ENCODE measurements at places on chromosomes 7 and 10.

- no peak for DNase-seq
Measured at GRCh38 chr7:103851357-103851756, 138.1 kb downstream of the RELN start.

DNA sequence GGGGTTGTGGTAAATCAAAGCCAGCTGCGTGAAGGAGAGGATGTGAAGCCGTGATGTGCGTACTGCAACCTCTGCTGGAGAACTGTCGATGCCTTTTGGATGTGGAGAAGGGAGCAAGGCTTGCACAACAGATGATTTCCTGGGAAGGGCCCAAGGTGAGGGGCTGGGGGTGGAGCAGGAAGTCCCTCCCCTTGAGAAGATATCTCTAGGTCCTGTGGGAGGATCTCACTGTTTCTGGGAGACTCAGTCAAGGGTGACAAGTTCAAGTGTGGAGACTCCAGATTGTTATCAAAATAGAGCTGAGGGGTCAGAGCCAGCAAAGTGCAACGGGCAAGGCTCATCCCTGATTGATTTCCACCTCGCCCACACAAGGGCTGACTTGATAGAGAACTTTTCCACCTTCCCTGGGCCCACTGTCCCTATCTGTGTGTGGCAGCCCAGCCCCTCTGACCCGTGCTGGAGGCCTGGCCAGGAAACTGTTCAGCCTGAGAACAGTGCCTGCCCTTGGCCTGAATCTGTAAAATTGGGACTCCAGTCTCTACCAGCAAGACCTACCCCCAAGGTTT is 55.0 kb downstream of the COL13A1 start:
- DNase-seq = no peak

DNA sequence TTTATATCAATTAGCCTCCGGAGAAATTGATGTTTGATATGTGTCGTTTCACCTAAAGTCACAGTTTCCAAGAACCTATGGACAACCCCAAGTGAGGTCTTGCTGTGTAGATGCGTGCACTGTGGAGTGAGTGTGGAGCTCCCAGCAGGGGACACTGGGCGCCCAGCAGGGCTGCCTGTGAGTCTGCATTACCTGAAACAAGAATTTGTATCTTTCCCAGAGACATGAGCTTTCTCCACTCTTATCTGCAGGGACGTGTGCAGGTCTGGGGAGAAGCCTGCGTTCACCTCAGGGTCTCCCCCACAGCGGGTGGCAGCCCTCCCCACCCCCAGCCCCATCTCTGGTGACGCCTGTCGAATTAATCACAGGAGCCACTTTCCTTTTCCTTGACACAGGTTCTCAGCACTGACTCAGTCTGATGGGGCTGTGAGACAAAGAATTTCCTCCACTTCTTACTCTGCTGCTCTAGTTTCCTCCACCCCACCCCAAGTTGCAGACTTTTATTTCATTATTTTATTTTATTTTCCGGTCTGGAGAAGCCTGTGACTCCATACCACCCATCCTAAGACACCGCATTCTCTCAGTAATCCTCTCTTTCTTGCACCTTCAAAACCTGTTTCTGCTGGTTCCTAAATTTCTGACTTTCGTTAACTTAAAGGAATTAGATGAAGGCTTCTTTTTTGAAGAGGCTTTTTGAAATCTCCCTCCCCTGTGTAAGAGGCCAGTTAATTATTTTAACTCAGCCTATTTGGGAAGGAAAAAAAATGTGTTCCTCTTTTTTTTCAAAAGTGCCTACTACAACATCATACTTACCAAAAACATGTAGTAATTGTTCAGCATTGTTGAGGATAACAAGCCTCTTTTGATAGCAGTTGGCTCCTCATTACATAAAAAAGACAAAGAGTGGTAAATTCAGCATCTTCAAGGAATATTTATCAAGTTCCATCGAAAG is 17.0 kb upstream of the INSIG1 start:
- DNase-seq = no peak

GRCh38 chr10:95445223-95445836 is 115.8 kb downstream of the SORBS1 start:
- DNase-seq = no peak

GRCh38 chr7:115631782-115632181 is 398.8 kb downstream of the TFEC start:
- no peak for DNase-seq

DNA sequence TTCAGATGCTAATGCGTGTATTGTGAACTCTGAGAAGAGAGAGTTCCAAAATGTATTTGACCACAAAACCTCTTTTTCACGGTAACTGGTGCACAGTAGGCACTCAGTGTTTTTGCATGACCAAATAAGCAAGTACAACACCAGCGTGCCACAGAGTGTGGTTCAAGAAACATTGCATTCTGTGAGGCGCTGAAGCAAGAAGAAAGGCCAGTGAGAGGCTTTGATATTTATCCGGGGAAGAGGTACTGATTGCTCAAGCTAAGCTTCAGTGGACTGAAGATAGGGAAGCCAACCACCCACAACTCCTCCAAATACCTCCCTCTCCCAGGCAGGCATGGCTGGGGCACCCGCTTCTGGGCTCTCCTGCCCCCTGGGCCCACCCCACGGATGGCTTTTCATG is 611.2 kb downstream of the SDK1 start:
- no peak for DNase-seq

DNA sequence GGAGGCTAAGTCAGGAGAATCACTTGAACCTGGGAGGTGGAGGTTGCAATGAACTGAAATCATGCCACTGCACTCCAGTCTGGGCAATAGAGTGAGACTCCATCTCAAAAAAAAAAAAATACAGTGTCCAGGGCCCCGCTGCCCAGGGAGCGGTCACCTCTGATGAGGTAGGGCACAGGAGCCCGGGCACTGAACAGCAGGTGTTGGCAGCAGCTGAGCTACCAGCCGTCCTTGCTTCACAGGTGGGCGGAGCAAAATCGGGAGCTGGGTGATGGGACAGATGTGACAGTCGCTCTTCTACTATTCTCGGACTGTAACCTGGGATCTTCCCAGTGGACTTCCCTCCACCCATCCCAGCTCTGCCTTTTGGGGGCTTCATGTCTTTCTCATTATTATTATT is 49.4 kb downstream of the GTF2IRD1 start:
- DNase-seq = no peak

DNA sequence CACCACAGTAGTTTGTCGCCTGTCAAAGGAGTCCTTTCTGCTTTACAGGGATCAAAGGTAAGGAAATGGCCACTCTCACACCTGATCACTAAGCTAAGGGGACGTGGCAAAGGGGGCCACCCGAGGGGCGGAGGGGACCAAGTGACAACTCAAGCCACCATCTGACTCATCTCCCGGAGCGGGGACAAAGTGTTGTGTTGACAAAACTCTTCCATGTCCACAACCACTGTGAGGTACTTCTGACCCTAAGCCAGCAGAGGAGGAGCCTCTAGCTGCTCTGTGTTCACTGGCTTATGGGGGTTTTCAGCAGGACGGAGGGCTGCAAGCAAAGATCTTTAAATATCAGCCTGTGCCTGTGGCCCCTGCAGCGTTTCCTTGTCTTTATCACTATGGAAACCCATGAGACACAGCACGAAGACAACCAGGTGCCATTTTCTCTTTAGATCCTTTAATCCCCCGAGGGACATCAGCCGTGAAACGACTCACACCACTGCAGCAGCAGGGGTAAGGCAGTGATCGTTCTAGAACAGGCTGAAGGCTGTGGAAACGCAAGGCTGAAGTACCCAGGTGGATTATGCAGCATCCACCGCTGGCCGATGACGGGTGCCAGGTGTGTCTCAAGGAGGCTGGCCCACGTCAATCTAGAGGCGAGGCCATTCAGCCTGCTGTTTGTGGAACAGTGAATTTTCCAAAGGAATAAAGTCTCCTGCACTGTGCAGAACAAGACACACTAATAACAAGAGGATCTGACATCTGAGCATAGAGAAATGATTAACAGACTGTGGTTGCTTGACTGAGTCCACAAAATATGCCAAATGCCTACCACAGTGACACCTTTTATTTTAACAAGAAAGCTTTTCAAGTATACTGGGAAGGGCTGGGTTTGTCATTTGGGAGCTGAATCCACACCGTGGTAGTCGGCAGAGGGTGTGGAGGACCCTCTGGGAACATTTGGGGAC is 26.6 kb upstream of the DDC start:
- DNase-seq = no peak

GRCh38 chr10:102845352-102845902 is 8.2 kb upstream of the CYP17A1 start:
- no peak for DNase-seq

DNA sequence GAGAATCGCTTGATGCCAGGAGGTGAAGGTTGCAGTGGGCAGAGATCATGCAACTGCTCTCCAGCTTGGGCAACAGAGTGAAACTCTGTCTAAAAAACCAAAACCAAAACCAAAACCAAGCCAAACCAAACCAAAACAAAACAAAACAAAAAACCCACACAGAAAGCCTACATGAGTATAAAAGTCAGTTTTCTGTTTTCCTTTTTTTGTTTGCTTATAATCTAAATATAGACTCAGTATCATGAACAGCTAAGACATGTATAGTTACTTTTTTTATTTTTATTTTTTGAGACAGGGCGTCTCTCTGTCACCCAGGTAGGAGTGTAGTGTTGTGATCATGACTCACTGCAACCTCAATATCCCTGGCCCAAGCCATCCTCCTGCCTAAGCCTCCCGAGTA is 16.8 kb upstream of the MTPN start:
- DNase-seq = no peak

DNA sequence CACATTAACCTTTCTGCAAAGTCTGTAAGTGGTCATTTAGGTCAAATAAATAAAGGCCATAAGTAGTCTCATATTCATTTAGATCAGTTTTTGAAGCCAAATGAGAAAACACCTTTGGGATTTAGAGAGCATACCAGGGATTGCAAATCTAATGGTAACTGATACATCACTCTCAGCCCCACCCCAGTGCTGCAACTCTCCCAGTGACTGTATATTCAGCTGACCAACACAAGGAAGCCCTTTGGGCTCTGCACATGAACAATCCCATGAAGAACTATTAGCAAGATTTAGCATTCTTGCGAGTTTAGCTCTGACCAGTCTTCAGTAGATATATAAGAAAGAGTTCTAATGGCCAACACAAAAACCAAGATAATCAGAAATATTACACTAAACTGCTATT is 252.3 kb downstream of the CSTF2T start:
- DNase-seq = no peak

DNA sequence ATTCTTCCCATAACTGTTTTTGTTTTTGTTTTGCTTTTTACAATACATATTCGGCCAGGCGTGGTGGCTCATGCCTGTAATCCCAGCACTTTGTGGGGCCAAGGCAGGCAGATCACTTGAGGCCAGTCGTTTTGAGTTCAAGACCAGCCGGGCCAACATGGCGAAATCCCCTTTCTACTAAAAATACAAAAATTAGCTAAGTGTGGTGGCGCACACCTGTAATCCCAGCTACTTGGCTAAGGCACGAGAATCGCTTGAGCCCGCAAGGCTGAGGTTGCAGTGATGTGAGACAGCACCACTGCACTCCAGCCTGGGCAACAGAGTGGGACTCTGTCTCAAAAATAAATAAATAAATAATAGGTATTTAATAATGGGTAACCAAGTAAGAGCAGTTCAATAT is 2.3 kb downstream of the TM9SF3 start:
- no peak for DNase-seq

DNA sequence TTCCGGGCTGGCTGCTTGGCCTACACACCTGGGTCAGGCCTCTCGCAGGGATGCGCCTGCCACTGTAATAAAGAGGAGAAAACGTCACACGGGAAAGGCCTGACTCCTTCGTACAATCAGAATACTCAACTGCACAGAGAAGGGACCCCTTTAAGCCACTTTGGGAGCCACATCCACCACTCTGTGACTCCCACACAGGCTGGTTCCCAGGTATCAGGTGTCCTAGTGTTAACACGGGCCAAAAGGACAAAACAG is 5.8 kb upstream of the ZNF736 start:
- DNase-seq = peak; percentile 28

DNA sequence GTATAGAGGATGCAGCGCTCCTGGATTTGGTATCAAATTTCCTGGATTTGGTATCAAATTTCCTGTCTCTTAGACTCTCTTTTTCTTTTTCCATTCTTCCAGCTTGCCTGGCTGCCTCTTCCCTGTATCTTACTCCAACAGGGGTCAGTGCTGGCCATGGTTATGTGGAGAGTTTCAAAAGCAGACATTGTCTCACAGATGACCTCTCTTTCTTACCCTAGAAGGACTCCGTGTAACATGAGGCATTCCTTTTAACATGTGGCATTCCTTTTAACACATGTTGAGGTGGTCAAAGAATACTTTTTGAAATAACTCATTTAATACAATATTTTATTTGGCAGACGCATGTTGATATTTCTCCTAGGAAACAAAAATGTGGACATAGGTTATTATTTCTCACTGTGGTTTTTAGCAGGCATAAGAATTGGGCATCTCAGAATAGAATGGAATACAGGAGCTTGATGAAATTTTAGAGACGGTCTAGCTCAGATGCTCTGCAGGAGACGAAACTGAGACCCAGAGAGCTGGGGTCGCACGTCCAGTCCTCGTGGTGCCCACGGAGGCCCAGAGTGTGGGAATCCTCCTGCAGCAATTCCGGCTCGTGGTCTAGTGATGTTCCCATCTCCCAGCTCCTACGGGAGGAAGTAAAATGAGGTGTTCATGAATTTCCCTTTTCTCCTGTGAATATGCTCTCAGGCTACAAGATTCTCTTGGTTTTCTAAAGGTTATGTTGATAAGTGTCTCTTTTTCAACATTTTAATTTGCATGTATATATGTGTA is 59.6 kb upstream of the PITRM1 start:
- no peak for DNase-seq

GRCh38 chr7:91353848-91354247 is 89.6 kb downstream of the FZD1 start:
- no peak for DNase-seq

DNA sequence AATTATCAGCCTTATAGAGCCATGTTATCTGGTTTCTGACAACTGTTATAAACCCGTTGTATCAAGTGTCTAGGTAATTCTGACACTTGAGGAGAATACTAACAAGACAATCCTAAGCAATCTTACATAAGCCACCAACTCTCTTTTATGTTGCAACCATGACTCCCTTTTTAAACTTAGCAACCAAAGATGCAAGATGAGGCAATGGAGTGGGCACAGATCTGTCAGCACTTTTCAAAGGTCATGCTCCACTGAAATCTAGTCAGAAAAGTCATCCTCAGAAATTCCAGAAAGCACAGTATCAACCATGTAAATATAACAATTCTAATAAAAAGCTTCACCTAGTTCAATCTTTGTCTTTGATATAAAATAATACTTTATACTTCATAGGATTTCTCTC is 77.0 kb upstream of the SEMA3A start:
- DNase-seq = no peak

GRCh38 chr10:22466763-22467334 is 121.6 kb downstream of the SPAG6 start:
- no peak for DNase-seq

- DNase-seq = no peak
Measured at GRCh38 chr10:43211030-43211429, 55.8 kb downstream of the RASGEF1A start.

- DNase-seq = no peak
Measured at GRCh38 chr10:49138361-49138891, 4.6 kb upstream of the FAM170B start.

All from stimulated activated CD4-positive, alpha-beta T cell treated with anti-CD3 and anti-CD28 coated beads, Interleukin-2, amount 100 ng/mL, for 24 hours (primary cell).